ENCODE measurements at places on chromosomes 16 and 17.

DNA sequence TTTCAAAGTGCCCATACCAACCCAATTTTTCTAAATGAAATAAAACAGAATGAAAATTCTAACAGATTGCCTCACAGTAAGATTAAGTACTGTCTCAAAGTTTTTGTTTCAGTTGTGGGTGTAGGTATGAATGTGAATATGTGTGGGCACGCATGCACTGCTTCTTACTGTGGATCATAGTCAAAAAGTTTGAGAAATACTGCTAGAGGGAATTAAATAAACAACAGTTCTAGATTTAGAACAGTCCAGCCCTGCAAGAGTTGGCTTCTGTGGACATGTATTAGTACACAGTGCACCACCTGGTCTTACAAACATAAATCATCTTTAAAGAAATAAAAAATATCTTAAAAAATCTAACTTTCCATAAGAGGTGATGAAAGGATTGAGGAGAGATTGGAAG lies 8.4 kb downstream of the ZNF652 start:
- DNase-seq = no peak

- DNase-seq = no peak
Measured at GRCh38 chr17:68103148-68103547, 67.6 kb downstream of the KPNA2 start.

GRCh38 chr16:89052890-89053724 lies 40.5 kb upstream of the ACSF3 start:
- DNase-seq = peak; percentile 68

- no peak for DNase-seq
Measured at GRCh38 chr17:27264068-27264812, 29.7 kb upstream of the WSB1 start.

DNA sequence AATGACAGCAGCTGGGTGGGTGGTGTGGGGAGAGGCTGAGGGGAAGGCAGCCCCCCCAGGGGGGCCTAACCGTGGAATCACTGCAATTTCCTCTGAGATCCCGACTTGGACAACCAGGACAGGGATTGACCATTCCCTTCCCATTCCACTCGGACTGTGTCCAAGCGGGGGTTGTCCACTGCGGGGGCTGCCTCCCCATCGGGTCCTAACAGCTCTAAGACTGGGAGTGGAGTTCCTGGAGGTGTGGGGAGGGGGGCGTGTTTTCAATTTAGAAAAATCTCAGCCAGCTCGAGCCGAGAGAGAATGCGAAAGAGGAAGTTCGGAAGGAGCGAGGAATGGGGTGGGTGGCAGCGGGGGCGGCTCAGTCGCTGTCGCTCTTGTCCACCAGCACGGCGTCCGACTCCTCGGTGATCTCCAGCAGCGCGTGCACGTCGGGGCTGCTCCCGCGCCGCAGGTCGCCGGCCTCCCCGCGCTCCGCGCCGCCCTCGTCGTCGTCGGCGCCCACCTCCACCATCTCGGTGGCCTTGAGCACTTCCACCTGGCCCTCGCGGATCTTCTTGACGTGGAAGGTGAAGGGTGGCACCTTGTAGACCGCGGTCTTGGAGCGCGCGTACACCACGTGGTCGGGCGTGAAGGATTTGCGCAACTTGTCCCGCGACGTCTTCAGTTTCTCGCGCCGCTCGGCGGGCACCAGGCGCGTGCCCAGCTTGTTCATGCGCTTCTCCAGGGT lies 16.2 kb upstream of the STAT3 start:
- DNase-seq = no peak

DNA sequence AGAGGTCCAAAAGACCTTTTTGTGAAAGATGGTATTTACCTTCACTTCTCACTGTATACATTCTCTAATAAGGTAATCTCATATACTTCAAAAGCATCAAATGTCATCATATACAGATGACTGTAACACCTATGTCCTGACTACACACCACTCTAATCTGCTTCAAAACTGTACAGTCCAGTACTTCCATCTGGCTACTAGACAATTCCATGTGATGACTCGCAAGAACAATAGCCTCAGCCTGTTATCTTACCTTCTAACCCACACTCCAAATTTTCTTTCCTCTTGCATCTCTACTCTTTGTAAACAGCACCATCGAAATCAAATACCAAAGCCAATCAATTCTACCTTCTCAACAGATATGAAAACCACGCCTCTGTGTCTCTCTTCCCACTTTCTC lies 24.1 kb downstream of the MYO1D start:
- DNase-seq = no peak

DNA sequence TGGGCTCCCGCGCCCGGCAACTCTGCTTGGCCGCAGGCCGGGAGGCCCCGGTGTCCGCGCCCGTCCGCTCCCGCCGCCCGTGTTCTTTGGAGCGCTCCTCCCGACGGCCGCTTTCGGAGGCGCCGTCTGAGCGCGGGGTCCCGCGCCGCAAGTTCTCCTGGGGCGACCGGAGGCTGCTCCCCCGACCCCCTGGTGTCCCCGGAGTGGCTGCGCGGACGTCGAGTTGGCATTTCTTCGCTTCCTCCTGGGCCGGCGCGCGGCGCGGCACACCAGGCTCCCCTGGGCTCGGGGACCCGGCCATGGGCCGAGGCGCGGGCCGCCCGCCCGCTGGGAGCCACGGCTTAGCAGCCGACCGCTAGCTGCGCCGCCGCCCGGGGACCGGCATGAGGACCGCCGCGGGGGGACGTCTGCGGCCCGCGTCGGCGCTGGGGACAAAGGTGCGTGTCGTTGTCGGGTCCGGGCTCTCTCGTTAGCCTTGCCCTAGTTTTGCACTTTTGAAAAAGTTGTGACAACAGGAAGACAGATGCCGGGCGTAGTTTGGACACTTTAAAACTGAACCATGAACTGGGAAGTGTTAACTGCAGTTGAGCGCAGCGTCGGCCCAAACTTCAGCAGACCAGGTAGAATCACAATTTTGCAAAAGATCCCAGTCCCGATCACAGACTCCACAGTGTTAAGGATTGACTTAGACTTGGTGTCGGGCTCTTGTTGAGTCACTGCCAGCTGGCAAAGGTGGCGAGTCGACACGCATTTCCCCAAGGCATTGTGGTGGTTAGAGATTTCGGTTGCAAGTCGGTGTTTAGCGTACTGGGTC lies 700 bp downstream of the UBN1 start:
- DNase-seq = peak; percentile 42

DNA sequence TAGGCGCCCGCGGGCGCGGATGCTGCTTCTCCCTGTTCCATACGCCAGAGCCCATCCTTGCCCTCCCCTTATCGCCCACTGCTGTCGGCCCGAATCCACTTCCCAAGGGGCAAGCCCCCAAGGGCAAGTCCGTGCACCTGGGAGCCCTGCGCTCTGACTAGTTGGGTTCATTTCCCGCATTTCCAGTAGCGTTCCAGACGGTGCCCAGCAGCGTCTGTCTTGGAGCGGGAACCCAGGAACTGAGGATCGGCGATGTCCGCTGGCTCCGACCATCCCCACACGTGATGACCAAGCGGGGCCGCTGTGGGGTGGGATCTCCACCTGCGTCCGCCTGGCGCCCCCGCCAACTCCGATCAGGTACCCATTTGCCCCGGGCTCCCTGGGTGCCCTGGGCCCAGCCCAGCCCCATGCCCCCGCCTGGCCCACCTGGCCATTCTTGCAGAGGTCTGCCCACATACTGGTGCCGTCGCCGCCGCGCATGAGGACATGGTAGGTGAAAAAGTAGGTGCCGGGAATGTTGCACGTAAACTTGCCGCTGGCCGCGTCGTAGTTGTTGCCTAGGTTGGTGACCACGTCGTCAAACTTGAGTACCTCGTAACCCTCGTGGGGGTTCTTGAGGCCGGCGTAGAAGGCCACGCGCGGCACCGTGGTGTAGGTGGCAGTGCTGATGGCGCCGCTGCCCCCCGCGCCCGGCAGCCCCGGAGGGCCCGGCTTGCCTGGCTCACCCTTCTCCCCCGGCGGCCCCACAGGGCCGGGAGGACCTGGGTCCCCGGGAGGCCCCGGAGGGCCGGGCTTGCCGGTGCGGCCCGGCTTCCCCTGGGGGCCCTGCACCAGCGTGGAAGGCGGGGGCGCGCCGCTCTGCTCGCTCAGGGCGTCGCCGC lies 837 bp downstream of the C1QL1 start:
- no peak for DNase-seq

DNA sequence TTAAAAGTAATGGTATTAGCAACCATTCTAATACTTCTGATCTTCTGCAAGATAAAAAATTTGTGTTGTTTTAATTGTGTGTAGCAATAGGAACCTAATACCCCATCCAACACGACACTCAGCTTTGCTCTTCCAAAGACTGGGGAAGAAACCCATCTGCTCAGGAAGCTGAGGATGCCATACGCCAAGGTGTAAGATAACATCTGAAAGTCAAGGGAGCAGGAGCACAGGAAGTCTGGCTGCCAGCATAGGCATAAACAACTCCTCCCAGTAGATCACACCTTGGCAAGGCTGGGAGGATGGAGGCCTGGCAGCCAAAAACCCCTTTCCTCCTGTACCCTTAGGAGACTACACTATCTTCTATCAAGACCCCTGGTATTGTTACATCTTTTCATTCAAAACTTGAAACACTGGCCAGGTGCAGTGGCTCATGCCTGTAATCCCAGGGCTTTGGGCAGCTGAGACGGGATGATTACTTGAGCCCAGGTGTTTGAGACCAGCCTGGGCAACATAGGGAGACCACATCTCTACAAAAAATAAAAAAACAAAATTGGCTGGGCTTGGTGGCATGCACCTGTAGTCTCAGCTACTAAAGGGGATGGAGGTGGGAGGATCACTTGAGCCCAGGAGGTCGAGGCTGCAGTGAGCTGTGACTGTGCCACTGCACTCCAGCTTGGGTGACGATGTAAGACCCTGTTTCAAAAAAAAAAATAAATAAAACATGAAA lies 5.7 kb upstream of the SPHK1 start:
- DNase-seq = no peak
